ENCODE measurements at places on chromosomes 5 and 9.

DNA sequence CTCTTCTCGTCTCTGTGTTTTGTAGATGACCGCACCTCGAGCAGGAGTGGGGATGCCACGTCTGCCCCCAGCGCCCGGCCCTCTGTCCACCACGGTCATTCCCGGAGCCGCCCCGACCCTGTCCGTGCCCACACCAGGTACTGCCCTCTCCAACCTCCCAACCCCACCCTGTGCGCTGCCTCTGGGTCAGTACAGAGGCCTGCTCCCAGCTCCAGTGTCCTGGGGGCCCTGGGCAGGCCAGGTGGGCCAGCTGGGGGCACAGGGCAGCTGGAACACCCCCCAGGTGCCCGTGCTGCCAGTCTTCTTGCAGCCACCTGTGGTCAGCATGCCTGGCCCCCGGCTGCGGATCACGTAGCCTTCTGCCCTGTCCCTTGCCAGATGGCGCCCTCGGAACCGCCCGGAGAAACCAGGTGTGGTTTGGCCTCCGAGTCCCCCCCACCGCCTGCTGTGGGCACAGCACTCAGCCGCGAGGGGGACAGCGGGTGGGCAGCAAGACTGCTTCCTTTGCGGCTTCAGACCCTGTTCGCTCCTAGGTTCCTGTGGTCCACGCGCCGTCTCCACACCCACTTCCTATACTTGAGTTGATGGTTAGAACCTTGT is 133.7 kb downstream of the WNK2 start:
- H3K36me3 ChIP-seq: peaks cover 2% of the 10 kb centered on the region
- no peak overlapping the region for H3K27ac ChIP-seq
- no peak for DNase-seq
- no peak overlapping the region for H3K4me3 ChIP-seq
- H3K27me3 ChIP-seq: no peaks in the 10 kb centered on the region

DNA sequence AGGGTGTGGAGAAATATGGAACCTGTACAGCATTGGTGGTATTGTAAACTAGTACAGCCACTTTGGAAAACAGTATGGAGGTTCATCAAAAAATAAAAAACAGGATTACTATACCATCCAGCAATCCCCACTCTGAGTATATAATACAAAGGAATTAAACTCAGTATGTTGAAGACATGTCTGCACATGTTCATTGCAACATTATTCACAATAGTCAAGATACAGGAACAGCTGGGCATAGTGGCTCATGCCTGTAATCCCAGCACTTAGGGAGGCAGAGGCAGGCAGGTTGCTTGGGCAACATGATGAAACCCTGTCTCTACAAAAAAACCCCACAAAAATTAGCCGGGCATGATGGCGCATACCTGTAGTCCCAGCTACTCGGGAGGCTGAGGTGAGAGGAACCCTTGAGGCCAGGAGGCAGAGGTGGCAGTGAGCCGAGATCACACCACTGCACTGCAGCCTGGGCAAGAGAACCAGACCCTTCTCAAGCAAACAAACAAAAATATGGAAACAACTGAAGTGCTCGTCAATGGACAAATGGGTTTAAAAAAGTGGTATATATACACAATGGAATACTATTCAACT is 63.6 kb downstream of the TMEM174 start:
- H3K27me3 ChIP-seq: no peaks in the 10 kb centered on the region
- no peaks in the 10 kb centered on the region for H3K4me1 ChIP-seq
- no peak overlapping the region for H3K27ac ChIP-seq
- DNase-seq: no peak

GRCh38 chr9:18114559-18115475 is 359.1 kb upstream of the ADAMTSL1 start:
- no peak overlapping the region for H3K27ac ChIP-seq
- no peak for DNase-seq
- H3K27me3 ChIP-seq: no peaks in the 10 kb centered on the region
- H3K4me1 ChIP-seq: no peaks in the 10 kb centered on the region

- no peaks in the 10 kb centered on the region for H3K36me3 ChIP-seq
- peak; percentile 34 for DNase-seq
- H3K4me1 ChIP-seq: peaks cover 6% of the 10 kb centered on the region
- peaks cover 4% of the 10 kb centered on the region for H3K27me3 ChIP-seq
- no peak overlapping the region for H3K4me3 ChIP-seq
- H3K27ac ChIP-seq: no peak overlapping the region
These were observed 27.6 kb downstream of the COL15A1 start for GRCh38 chr9:98971168-98971914.

GRCh38 chr9:33288828-33289483 is 1.4 kb upstream of the NFX1 start:
- H3K4me3 ChIP-seq: peak overlapping the region; percentile 75
- no peak for DNase-seq
- peaks cover 8% of the 10 kb centered on the region for H3K36me3 ChIP-seq
- H3K27me3 ChIP-seq: no peaks in the 10 kb centered on the region
- peaks cover 49% of the 10 kb centered on the region for H3K4me1 ChIP-seq
- H3K27ac ChIP-seq: peak overlapping the region; percentile 85

DNA sequence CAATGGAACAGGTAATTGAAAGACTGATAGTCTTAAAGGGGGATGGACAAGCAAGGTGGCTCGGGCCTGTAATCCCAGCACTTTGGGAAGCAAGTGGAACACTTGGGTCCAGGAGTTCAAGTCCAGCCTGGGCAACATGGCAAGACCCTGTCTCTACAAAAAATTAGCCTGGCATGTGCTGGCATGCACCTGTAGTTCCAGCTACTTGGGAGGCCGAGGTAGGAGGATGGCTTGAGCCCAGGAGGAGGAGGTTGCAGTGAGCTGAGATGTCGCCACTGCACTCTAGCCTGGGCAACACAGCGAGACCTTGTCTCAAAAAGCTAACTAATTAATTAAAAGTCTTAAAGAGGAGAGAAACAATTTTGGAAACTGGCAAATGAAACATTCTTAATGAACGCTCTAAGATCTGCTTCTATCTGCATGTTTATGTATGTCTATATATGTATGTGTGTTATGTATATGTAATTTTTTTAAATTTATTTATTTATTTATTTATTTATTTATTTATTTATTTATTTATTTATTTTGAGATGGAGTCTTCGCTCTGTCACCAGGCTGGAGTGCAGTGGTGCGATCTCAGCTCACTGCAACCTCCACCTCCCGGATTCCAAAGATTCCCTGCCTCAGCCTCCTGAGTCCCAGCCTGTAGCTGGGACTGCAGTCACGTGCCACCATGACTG is 80.6 kb downstream of the SFXN1 start:
- H3K4me3 ChIP-seq: no peak overlapping the region
- H3K27ac ChIP-seq: no peak overlapping the region
- no peaks in the 10 kb centered on the region for H3K27me3 ChIP-seq
- H3K36me3 ChIP-seq: no peaks in the 10 kb centered on the region

- no peaks in the 10 kb centered on the region for H3K4me1 ChIP-seq
- no peaks in the 10 kb centered on the region for H3K27me3 ChIP-seq
- no peak overlapping the region for H3K4me3 ChIP-seq
- H3K27ac ChIP-seq: no peak overlapping the region
- no peak for DNase-seq
These were observed 172.5 kb downstream of the FAM114A2 start for GRCh38 chr5:153866176-153866575.

DNA sequence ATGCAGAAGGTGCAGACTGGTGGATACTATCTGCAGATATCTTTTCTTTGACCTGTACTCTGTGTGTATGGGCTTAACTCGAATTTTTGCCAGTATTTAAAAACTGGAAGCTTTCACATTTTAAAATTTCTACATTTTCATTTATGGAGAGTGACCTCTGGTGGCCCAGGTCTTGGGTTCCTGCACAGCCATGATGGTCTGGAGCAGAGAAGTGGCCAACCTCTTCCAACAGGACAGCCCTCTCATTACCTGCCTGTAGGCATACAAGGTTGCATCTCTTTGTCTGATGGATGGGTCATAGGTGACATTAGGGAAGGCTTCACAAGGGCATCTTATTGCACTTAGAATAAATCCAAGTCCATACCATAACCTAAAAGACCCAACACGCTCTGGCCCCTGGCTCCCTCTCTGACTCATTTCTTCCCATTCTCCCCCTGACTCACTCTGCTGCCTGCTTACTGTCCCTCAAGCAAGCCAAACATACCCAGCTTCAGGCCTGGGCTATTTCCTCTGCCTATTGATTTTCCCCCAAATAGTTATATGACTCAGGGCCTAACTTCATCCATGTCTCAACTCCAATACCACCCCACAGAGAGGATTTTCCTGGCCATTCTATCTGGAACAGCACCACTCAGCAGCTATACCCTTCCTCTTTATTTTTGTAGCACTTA is 113.3 kb upstream of the SLC1A3 start:
- no peak for DNase-seq
- H3K27me3 ChIP-seq: no peaks in the 10 kb centered on the region
- H3K27ac ChIP-seq: no peak overlapping the region
- H3K4me3 ChIP-seq: no peak overlapping the region
- H3K36me3 ChIP-seq: no peaks in the 10 kb centered on the region

DNA sequence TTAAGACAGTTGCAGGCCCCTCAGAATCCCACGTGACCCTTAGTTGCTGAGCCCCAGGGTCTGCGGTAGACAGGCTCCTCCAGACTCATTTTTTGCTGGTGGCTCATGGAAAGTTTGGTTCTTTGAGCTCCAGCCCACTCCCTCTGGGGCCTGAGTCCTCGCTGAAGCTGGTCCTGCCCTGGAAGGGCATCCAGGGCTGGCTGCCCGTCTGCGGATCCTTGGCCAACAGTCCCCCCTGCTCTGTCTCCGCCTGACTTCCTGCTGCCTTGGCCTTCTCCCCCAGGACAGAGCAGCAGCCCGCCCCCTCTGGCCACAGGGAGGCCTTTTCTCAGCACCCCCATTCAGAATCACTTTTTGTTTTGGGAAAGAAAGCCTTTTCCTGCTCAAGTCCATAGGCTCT is 24.4 kb downstream of the SLC6A7 start:
- no peak for DNase-seq
- peaks cover 13% of the 10 kb centered on the region for H3K4me1 ChIP-seq
- no peak overlapping the region for H3K4me3 ChIP-seq
- H3K36me3 ChIP-seq: no peaks in the 10 kb centered on the region

- H3K4me1 ChIP-seq: no peaks in the 10 kb centered on the region
- DNase-seq: no peak
- H3K36me3 ChIP-seq: no peaks in the 10 kb centered on the region
- H3K27me3 ChIP-seq: peaks cover 1% of the 10 kb centered on the region
These were observed 249.6 kb upstream of the EDIL3 start for GRCh38 chr5:84634256-84634655.

DNA sequence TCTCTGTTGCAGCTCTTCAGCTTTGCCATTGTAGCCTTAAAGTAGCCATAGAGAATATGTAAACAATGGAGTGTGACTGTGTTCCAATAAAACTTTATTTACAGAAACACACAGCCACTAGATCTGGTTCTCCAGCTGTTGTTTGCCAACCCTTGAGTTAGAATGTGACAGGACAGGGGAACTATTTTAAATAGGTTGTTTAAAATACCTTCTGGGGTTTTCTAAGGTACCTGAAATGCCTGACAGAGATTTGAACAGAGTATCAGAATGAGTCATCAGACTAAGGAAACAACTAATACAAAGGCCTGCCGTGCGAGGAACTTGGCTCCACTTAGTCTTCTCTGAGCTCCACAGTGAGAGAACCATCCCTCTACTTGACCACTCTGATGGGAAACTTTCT is 85.4 kb downstream of the HSD17B4 start:
- no peak overlapping the region for H3K4me3 ChIP-seq
- H3K27ac ChIP-seq: no peak overlapping the region
- no peaks in the 10 kb centered on the region for H3K4me1 ChIP-seq
- H3K27me3 ChIP-seq: no peaks in the 10 kb centered on the region

DNA sequence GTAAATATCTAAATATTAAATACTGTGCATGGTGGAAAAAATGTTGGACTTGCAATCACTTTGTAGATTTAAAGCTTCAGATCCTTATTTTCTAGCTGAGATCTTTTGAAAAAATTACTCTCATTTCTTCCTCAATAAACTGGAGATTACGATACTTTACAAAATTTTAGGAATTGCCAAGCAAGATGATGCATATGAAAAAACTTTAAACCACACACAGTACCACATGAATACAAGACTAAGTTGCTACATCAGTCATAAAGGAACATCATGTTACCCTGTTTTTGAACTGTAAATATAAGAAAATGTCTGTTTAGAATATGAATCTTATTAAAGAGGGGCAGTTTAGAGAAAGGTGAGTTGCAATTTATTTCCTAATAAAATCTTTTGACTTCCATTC is 703.6 kb upstream of the NUDT12 start:
- H3K27ac ChIP-seq: no peak overlapping the region
- H3K4me3 ChIP-seq: no peak overlapping the region
- no peaks in the 10 kb centered on the region for H3K27me3 ChIP-seq

DNA sequence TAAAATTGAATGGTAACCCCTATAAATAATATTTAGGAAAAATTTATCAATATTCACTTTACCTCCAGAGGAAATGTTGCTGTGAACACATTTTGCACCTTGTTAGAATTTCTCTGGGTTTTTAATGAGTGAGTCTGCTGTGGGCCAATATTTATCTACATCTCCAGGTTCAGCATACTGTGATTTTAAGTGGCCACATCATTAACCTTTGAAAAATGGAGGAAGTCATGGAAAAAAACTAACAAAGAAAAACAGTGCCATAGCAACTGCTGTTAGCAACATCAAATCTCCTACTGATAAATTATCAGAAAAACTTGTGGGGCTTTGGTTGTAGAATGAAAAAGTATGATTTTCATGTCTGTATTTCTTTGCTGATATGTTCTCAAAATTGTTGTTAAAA is 55.0 kb downstream of the CD180 start:
- no peak overlapping the region for H3K4me3 ChIP-seq
- no peak overlapping the region for H3K27ac ChIP-seq
- no peak for DNase-seq
- H3K27me3 ChIP-seq: no peaks in the 10 kb centered on the region

DNA sequence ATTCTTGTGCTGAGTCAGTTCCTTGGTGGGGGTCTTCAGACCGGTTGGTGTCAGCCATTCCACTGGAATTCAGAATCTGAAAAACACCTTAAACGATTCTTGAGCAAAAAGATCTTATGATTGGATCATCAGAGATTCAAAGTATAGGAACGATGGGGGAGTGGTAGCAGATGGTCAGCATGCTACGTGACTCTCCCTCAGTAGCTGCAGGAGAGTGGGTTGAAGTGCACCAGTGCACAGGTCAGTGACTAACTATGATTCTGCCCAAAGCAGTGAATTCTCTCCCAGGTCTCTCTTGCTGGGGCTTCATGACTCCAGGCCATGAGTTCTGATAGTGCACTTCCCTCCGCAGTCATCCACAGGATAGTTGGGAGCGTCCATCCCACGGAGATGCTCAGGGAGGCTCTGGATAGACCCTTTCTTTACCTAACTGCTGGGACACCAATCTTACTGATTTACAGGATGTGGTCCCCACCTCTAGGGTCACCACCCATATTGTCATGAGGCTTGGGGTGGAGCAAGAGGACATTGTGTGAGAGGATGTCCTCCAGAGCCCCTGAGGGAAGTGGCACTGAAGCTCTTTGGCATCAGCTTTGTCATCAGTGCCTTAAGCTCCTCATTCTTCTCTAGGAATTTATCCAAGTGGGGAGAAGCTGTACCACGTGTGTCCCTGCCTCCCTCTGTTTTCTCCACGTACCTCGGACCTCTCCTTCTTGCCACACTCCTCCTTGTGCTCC is 62.0 kb downstream of the RASGRF2 start:
- DNase-seq: no peak
- H3K4me1 ChIP-seq: peaks cover 52% of the 10 kb centered on the region
- no peak overlapping the region for H3K4me3 ChIP-seq

Data from HepG2 (cell line).